ENCODE measurements at places on chromosomes 16 and 17.

- DNase-seq: no peak
Measured at GRCh38 chr16:4264546-4264945, 8.3 kb downstream of the TFAP4 start.

- no peak for DNase-seq
Measured at GRCh38 chr16:65038100-65038499, 83.8 kb downstream of the CDH11 start.

DNA sequence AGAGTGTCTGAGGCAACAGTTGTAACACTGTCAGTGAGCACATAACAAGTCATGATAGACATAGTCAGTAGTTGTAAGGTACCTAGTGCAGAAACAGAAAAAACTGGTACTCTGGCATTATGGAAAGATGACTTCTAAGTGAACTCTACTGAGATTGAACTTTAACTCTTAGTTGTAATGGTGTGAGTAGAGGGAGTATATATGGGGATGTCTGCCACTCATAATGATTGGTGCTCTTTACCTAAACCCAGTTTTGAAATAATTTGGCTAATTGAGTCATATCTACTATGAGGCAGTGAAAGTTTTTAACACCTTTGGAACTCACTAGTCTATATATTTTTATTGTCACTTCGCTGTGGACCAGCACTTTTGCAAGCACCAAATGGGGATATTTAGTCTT lies 6.6 kb downstream of the NLK start:
- no peak for DNase-seq

GRCh38 chr17:70945386-70945785 lies 776.1 kb downstream of the KCNJ2 start:
- no peak for DNase-seq

DNA sequence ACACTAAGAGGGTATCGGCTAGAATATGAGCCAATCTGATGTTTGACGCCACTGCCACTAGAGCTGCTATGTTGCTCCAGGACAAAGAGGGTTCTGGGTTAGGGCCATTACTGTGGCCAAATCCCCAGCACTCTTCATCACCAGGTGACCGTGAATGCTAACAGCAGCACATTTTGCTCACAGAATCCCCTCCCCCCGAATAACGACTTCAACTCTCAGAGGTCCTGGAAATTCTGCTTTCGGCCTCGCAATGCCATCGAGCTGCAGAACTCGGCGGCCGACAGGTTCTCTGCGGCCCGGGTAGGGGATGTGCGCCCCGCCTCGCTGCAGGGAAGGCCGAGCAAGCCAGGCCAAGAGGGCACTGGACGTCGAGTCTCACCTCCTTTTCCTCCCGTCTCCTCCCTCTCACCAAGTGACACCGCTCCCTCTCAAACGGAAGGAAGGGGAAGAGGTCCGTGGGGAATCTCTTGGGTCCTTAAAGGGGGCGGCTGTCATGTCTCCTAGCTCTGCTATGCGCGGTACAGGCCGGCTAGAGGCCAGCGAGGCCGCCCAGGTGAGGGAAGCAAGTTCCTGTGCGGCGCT lies 31.9 kb downstream of the CDK5R1 start:
- no peak for DNase-seq

DNA sequence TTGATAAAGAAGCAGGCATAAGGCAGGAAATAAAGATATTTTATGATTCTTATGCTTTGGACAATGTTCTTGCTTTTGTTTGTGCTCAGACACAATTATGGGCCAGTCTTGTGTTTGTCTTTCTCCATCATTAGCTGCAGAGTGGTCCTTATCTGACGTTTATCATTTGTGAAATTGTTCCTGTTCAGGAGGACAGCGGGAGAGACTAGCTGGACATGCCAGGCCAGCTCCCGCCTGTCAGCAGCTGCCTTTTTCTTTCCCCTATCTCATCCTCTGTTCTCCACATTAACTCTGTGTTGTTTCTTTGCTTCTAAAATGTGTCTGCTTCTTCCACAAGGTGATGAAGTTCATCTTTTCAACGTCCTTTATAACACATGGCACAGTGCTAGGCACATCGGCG lies 333.5 kb downstream of the NPIPA8 start:
- no peak for DNase-seq

DNA sequence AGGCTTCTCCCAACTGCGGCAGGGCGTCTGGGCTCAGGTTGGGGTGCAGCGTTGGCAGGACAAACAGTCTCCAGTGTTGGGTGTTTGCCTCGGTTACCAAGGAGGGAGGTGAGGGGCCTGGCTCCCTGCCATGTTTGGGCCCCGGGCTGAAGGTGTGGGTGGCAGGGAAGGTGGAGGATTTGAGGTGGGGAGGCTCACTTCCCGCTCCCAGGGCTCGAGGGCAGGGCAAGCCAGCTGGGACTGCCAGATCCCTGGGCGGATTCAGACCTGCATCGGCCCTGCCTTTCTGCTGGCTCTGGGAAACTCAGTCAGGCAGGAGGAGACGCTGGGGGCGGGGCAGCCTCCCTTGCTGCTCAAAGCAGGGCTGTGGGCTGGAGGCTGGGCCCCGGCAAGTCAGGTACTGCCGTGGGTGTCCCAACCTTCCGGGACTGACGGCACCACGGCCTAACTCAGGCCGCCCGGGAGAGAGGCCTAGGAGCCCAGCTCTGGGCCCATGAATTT lies 31.3 kb upstream of the KRT17 start:
- peak; percentile 89 for DNase-seq

GRCh38 chr16:23930791-23931190 lies 95.0 kb downstream of the PRKCB start:
- no peak for DNase-seq

DNA sequence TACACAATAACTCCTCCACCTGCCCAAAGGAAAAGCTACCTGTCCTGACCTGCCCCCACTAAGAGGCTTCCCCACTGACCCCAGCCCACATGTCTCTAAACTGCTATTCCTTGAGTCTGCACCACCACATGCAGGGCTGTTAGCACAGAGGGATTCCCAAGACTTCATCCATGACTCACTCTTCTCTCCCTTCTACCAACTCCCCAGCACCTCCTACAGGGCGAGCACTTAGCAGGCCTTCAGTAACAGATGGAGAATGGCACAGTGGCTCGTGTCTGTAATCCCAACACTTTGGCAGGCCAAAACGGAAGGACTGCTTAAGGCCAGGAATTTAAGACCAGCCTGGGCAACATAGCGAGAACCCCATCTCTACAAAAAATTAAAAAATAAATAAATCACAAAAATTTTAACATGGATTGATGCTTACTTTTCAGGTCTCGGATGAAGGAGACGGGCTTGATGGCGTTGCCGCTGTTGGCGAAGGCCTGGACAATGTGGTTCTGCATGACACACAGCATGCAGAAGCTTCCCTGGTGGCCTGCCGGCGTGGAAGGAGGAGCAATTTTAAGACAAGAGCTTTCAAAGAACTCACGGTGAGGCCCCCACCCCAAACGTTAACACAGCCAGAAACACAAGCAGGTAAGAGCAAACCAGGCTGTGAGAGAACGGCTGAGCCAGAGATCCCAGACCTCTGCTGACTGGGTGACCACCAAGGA lies 12.0 kb downstream of the USP36 start:
- DNase-seq: peak; percentile 12

DNA sequence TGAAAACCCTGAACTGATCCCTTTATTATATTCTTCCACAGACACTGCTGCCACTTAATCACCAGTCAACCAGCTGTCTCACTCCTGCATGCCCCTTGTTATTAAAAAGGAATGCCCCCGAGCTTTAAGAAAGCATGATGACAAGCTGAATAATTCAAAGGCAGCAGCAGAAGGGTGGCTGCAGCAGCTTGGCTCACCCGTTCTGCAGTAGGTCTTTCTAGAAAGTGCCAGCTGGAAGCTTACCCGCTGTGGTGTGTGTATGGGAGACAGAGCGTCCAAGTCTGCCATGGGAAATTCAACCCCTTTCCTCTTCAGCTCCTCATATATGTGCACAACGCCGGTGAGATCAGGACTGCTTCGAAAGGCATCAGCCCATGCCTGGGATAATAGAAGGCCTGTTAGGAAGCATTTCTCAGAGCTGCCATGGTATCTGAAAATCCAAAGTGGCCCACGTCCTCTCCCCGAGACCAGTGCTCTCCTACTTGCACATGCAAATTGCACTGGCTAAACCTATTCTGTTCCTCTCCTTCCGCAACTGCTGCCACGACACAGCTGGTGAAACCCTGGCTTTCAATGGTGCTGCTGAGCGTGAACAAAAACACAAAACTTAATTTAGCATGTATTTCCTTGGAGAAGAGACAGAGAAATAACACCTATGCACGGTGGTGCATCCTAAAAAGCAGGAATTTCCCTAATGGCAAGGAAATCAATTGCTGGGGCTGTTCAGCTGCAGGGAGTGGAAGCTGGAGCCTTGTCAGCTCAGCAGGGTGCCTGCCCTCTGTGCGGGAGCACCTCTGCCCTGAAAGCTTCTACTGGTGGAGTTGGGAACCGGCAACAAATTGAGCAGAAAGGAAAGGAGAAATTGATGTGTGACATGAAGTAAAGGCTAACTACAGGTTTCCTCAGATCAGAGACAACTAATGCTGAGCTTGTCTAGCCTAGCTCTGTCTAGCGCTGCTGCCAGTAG lies 47.9 kb upstream of the SREBF1 start:
- DNase-seq: no peak

GRCh38 chr17:30326809-30327208 lies 7.0 kb downstream of the TMIGD1 start:
- DNase-seq: no peak

DNA sequence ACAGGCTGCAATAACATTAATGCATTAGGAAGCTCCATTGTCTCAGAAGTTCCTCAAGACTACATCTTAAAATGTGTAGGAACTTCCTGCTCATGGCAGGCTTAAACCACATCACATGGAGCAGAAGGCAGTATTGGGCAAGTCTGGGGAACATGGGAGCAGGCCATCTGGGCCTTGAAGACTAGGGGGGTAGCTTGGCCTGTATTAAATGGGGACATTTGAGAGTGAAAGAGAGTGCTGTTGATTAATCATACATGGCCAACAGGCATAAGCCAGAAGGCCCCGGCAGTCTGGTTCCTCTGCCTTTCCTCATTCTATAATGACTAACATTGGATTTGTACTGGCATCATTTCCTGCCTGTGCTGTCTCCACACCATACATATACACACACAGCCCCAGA lies 25.2 kb upstream of the SLC5A11 start:
- no peak for DNase-seq

GRCh38 chr16:68776821-68777485 lies 39.9 kb downstream of the CDH1 start:
- DNase-seq: no peak

GRCh38 chr17:44359458-44360143 lies 4.1 kb downstream of the FAM171A2 start:
- no peak for DNase-seq

DNA sequence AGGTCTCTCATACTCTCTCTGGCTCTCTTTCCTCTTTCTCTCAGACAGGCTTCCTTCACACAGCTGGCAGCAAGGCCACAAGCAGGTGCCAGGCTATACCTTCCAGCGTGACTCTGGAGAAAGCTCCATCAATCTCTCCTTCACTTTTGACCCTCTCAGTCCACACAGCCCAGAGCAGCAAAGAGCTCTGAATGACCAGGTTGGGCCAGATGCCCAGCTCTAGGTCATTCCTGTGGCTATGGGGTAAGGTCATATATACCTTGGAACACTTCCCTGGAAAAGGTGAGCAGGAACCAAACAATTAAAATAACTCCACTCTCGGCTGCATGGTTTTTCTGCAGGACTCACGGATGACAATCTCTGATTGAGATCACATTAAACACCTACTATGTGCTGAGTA lies 8.8 kb downstream of the ADAP2 start:
- DNase-seq: no peak

DNA sequence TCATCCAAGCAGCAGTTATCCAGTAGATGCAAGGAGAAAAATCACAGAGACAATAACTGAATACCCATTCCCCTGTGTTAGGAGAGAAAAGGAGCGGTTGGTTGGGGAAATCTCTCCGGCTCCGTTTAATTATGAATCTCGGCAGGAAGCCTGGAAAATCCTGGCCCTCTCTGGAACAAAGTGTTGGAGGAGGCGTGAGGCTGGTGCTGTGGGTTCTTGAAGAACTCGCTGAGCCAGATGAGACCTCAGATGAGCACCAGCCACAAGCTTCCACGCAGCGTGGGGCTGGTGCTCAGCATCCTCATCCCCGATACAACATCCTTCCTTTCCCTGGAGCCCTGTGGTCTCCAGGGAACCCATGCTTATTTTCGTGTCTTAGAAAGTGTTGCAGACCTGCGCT lies 39.7 kb downstream of the CACNG4 start:
- DNase-seq: no peak

DNA sequence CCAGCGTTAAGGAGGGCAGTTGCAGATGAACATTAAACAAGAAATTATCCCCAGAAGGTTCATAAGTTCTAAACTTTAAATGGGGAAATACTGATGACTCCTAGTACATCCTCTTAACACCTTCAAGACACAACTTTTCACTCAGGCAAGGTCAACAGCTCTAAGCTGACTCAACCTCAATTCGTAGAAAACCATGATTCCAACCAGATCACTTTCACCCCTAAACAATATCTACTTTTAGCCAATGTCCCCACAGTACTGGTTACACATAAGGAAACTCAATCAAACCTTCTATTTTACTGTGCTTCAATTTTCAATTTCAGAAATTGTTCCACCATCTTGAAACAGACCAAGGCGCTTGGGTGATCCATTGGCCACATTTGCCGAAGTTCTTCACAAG lies 2.3 kb downstream of the CDYL2 start:
- DNase-seq: no peak

- DNase-seq: no peak
Measured at GRCh38 chr17:13735861-13736260, 134.1 kb upstream of the HS3ST3A1 start.

GRCh38 chr17:57892146-57892819 lies 42.4 kb upstream of the MRPS23 start:
- peak; percentile 86 for DNase-seq

DNA sequence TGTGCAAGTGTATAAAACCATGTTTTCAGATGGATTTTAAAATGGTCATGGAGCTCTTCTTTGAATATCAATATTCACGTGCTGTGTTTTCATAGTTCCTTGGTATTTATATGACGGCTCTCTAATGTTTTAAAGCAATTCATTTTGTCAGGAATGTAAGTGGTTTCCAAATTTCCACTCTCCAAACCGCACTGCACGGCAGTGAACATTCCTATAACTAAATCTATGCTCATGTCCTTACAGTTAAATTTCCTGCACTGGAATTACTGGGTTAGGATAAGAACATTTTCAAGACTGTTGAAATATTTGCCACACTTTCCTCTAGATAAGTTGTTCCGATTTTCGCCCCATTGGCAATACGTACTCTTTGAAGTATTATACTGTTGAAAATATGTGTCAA lies 398.9 kb downstream of the PMP22 start:
- no peak for DNase-seq

DNA sequence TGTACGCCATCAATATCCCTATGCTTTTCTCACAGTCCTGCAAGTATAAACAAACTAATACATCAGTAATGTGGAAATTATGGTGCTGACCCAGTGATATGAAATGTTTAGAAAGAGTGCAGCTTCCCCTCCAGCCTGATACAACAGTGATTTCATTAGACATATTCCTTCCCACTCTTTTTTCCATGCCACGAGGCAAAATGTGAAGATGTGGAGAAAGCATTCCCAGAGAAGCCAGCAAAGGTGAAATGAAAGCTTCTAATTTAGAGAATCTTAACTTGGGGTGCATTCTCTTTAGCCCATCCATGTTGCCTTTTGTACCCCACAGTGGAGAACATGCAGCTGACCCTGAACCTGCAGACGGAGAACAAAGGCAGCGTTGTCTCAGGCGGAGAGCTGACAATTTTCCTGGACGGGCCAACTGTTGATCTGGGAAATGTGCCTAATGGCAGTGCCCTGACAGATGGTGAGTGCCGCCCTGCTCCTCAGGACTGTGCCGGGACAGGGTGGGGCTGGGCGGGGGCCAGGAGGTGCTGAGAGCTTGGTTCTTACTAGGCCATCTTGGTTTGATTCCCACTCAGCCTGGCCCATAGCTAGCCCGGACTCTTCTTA lies 77.8 kb downstream of the WWP2 start:
- no peak for DNase-seq

GRCh38 chr17:72631568-72631948 lies 460.9 kb downstream of the SLC39A11 start:
- peak; percentile 64 for DNase-seq
